ENCODE measurements at places on chromosomes 4 and X.
A peak's percentile ranks its signal among the peaks of the same experiment; 100 is the strongest.

DNA sequence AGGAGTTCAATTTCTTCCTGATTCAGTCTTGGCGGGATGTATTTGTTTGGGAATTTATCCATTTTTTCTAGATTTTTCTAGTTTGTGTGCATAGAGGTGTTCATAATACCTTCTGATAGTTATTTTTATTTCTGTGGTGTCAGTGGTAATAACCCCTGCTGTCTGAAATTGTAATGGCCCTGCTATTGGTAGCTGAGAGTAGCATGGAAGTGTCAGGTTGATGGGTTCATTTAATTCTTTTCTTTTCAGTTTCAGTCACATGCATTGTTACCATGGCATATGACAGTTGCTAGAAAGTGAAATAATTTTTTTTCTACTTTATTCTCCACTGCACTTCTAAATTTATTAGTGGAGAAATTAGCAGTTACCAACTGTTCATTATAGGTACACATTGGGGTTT is 20.7 kb downstream of the AR start:
- no peak overlapping the region for H3K27ac ChIP-seq
- peak; percentile 58 for DNase-seq
- no peak overlapping the region for H3K4me3 ChIP-seq
- peaks cover 20% of the 10 kb centered on the region for H3K4me1 ChIP-seq
- H3K36me3 ChIP-seq, result no peaks in the 10 kb centered on the region

GRCh38 chr4:107058828-107059227 is 22.7 kb upstream of the DKK2 start:
- H3K4me3 ChIP-seq, result no peak overlapping the region
- peaks cover 12% of the 10 kb centered on the region for H3K4me1 ChIP-seq
- no peaks in the 10 kb centered on the region for H3K36me3 ChIP-seq
- H3K27ac ChIP-seq, result no peak overlapping the region
- no peaks in the 10 kb centered on the region for H3K27me3 ChIP-seq

DNA sequence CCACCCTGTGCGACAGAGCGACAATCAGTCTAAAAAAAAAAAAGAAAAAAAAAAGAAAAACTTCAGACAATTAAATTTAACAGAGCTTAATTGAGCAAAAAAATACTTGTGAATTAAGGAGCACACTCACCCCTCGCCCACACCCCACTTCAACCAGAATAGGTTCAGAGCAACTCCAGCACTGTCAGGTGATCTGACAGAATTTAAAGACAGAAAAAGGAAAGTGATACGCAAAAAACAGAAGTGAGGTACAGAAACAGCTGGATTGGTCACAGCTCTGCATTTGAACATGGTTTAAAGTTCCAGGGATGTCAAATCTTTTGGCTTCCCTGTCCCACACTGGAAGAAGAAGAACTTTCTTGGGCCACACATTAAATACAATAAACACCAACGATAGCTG is 174.4 kb downstream of the PDGFC start:
- H3K36me3 ChIP-seq, result no peaks in the 10 kb centered on the region
- no peak for DNase-seq
- no peak overlapping the region for H3K27ac ChIP-seq
- H3K4me1 ChIP-seq, result no peaks in the 10 kb centered on the region

DNA sequence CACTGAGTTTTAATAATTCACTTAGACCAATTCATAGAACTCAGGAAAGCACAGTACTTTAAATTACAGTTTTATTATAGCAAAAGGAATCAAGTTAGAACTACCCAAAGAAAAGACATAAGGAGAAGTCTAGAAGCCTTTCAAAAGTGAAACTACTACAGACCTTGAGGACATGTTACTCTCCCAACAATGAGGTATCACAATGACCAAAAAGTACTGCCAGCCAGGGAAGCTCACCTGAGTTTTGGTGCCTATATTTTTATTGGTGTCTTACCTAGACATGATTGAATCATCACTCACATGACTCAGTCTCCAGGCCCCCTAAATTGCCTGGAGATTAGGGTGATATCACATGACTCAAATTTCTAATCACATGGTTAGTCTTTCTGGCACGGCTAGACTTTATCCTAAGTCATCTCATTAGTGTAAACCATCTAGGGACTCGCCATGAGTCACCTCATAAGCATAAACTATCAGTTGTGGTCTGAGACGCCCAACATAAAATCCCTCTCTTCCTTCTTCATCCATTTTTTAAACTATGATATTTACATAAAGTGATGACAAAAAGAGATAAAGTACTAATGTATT is 372.3 kb downstream of the TMA16 start:
- DNase-seq, result peak; percentile 19
- H3K27me3 ChIP-seq, result no peaks in the 10 kb centered on the region
- no peak overlapping the region for H3K27ac ChIP-seq
- H3K36me3 ChIP-seq, result no peaks in the 10 kb centered on the region

- H3K27ac ChIP-seq, result no peak overlapping the region
- no peak overlapping the region for H3K4me3 ChIP-seq
- H3K4me1 ChIP-seq, result no peaks in the 10 kb centered on the region
- no peaks in the 10 kb centered on the region for H3K36me3 ChIP-seq
- H3K27me3 ChIP-seq, result no peaks in the 10 kb centered on the region
- no peak for DNase-seq
These were observed 66.0 kb downstream of the AASDH start for GRCh38 chr4:56321251-56321650.

GRCh38 chr4:120130786-120131185 is 64.1 kb upstream of the MAD2L1 start:
- no peaks in the 10 kb centered on the region for H3K36me3 ChIP-seq
- H3K27ac ChIP-seq, result no peak overlapping the region
- DNase-seq, result no peak
- H3K4me3 ChIP-seq, result no peak overlapping the region

Measured in MM.1S (cell line).